ENCODE measurements at places on chromosomes 6 and 20.

- DNase-seq, result no peak
Measured at GRCh38 chr6:12947151-12947871, 230.7 kb downstream of the PHACTR1 start.

DNA sequence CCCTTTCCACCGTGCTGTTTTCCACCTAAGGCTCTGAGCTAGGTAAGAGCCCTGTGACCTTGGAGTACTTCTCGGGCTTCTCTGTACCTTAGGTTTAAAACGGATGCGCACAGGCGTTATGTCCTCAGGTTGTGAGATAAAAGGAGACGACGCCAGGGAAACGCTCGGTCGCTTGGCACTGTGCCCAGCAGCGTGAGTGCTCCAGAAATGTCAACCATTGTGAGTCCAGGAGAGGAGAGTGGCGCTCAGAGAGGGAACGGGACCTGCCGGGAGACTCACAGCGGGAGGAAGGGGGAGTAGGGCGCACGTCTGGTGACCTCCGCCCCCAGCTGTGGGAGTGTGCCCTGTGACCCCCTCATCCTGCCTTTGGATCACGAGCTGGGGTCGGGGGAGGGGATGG is 33.8 kb upstream of the SCRT2 start:
- DNase-seq, result no peak

DNA sequence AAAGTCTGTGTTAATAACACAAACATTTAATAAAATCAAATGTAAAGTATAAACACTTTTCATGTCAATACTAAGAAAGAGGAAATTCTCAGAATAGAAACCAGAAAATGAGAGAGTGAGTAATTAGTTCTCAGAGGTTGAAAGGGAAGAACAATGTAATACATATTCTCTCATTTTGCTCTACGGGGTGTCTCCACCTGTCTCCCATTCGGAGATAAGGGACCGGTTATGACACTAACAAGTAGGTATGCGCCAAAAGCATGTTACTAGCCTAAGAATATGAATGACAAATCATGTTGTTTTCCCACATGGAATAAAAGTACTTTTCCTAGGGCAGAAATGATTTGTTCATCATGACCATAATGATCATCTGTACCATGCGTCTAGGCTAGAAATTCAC is 35.6 kb upstream of the PRELID3B start:
- DNase-seq, result no peak

DNA sequence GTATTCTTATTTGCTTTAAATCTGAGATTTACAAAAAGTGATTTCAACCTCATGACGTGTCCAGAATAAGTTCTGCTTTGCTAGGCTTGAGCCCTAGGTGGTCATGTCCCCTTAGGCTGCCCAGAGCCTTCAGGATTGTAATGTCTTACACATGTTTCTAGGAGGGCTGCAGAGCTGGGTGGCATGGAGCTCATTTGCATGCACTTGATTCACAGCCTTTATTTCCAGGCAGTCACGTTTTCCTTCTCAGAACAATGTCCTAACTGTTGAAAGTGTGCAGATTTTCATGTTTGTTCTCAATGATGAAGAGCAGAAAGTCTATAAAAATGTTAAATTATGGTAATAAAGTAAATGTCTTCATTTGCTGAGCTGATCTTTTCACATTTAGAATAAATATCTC is 448.6 kb upstream of the SOX4 start:
- DNase-seq, result no peak

DNA sequence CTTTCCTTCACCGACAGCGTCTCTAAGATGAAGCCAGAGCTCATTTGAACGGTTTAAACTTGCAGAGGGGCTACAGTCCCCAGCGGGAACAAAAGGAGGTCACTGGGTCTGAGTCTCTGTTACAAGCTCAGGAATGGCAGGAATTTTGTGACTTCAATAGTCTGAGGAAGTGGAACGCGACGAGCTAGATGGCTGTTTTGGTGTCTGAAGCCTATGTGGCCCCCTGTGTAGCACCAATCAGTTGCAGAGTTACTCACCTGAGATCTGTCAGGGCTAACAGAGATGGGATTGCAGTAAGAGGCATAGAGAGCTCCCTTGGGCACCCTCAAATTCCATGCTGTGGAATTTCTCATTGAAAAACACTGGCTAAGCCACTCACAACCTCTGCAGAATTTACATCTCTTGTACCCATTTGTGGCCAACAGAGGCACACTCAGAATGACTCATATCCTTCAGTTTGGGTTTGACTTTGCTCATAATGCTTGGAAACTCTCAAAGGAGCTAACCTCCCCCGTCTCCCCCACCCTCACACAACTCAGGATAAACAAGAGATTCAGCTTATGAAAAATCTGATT is 7.1 kb upstream of the TCP11 start:
- DNase-seq, result peak; percentile 32

GRCh38 chr6:25388776-25389175 is 109.6 kb downstream of the CARMIL1 start:
- no peak for DNase-seq

- DNase-seq, result no peak
Measured at GRCh38 chr6:146310628-146311027, 233.0 kb upstream of the RAB32 start.

DNA sequence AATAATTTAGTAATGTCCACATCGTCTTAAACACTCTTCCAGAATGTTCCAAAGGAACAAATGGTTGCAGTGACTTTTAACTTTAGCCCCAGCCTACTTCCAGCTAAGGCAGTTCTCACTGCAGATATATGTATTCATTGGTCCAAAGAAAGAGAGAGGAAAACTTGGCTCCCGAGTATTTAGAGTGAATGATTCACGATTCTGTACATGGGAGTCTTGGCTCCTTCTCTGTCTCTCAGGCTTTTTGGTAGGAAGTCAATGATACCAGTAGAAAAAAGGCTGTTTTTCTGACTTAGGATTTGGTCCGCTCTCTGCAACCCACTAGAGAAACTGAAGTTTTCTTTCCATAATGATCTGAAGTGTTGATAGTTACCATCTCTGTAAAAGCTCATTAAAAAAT is 38.6 kb downstream of the E2F3 start:
- no peak for DNase-seq

DNA sequence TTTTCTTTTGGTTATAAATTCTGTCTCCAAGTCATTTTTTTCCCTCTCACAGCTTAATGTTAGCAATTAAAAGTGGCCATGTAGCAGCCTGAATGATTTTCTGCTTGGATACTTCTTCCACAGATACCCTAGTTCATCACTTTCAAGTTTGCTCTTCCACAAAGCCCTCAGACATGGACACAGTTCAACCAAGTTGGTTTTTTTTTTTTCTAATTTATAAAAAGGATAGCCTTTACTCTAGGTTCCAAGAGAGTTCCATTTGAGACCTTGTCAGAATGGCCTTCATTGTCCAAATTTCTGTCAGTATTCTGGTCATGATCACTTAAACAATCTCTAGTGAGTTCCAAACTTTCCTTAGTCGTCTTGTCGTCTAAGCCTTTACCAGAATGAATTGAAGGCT is 40.0 kb downstream of the RSPH3 start:
- no peak for DNase-seq

- DNase-seq, result no peak
Measured at GRCh38 chr20:55668631-55669030, 336.7 kb downstream of the CBLN4 start.

DNA sequence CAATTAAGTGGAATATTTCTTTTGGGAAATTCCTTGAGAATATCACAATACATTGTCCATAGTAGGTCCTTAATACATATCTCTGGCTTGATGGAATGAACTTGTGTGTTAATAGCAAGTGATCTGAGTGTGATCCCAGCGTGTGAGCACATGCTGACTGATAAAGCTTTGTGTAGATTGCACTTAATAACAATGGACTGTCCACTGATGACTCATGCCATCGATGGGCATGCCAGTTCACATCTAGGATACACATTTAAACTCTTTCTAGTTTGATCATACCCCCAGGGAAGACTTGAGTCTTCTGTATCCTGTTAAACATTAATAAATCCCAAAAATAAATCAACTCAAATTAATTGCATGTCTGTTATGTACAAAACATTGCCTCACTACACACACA is 454.3 kb upstream of the SPTLC3 start:
- no peak for DNase-seq

DNA sequence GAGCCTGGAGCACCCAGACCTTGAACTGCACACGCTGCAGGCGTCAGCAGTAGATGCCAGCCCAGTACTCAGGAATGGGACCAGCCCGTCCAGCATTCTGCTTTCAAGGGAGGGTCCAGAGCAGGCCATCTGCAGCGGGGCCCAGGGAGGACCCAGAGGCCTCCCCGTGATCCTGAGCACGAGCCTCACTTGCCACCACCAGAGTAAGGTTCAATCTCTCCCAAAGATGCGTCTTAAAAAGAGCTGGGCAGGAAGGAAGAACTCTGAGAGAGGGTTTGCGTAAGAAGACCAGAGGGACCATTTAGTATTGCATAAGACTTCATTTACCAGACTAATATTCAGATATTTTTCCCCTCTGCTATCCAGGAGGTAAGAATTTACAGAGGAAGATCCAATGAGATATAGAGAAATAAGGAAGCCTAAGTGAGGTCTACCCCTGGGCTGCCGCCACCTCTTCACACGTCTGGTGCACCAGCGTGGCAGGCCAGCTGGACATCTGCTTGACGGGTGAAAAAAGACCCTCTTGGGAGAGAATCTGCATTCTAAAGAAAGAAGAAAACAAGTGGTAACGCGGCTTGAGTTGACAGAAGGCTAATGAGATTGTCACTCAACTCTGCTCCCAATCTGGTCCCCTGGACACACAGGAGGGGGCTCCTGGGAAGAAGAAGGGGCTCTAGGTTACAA is 107.3 kb downstream of the PRND start:
- DNase-seq, result no peak

DNA sequence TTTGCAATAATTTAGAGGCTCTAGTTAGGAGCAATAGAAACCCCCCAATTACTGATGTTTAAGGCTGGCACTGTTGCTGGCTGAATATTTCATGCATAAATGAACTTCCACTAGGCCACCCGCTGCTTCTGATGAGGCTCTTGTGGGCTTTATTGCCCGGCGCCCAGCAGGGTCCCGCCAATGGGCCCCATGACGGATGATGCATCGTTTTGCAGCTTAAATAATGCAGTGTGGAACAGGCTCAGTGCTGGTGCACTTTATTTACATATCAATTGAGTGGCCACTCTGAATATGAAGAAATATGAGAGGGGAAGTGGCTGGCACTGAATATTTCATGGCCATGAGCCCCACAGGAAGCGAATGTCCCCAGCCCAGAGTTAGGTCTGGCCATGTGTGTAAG is 155.3 kb upstream of the MAFB start:
- DNase-seq, result no peak

DNA sequence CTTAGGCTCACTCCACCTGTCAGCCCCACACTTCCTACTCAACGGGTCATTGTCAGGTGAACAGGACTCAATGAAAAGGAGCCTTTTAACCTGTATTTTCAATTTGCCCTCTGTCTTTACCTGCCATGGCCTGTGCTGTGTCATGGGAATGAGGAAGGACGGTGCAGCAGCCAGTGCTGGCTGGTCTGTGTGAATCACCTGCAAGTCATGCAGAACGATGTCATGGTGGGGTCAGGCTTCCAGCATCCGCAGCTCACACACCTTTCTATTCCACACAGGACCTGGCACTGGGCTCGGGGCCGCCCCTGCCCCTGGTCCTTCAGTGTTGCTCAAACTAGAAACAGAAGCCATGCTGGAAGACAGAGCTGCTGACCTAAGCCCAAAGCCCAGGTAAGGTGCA is 188.7 kb upstream of the GMDS start:
- no peak for DNase-seq

- peak; percentile 43 for DNase-seq
Measured at GRCh38 chr6:53199156-53199555, 50.5 kb upstream of the GCM1 start.

- DNase-seq, result no peak
Measured at GRCh38 chr6:20778459-20778858, 244.2 kb downstream of the CDKAL1 start.

- DNase-seq, result no peak
Measured at GRCh38 chr6:136134751-136135150, 115.4 kb downstream of the MTFR2 start.

DNA sequence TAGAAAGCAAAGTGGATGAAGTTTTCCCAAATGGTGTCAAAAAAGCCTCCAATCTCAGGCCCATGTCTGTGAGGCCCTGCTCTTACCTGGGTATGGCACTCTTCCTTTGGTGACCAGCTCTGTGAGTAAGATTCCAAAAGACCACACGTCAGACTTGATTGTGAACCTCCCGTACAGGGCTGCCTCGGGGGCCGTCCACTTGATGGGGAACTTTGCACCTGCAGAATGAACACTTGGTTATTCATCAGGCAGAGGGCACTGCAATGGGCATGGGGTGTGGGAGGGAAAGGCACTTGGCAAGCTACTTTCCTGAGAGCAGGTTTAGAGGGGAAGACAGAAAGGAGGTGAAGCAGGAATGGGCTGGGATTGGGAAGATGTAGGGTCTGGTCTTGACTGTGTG is 68.7 kb upstream of the TRAF3IP2 start:
- no peak for DNase-seq

GRCh38 chr6:12232339-12232738 is 57.8 kb upstream of the EDN1 start:
- DNase-seq, result peak; percentile 21

DNA sequence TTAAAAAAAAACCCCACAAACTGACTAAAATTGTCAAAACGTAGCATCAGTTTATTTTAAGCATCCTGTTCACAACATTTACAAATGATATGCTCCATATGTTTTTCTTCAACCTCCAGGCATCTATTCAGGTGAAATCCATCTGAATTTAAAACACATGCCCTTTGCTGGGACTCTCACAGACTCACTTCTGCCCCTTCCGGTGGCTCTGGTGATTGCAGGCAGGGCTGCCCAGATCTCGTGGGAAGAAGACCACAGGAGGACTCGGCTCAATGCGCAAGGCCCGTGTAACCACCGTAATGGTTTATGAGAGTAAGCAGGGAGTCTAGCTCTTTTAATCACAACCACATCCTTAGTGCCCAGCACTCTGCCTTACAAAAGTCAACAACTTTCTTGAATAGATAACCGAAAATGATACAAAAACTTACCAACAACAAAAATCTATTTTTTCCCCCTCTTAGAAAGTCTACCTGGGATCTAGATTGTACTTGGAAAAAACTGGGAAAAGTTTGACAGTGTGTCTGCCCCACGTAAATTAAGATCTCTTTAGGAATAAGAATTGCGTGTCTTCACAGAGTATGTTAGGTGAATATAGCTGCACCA is 139.1 kb downstream of the KIF16B start:
- DNase-seq, result peak; percentile 63

DNA sequence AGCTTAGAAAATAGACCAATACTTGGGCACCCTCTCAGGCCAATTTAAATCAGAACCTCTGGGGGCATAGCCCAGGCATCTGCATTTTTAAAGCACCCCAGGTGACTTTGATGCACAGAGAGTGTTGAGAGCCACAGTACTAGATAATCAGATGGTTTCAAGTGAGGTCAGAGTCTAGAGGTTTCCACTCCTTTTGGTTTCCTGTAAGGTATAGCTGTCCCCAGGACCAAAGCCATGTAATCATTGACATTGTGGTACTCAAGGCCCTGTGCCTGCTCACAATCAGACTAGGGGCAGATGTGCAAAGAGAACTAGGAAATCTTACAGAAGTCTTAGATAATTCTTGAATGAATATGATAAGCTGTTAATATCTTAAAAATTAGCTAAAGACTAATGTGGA is 9.1 kb downstream of the FILIP1 start:
- DNase-seq, result no peak

- DNase-seq, result no peak
Measured at GRCh38 chr20:20212675-20213096, 155.2 kb upstream of the INSM1 start.
